ENCODE measurements at places on chromosomes 3 and 15.

GRCh38 chr15:56225520-56225919 is 18.2 kb downstream of the RFX7 start:
- no peak for DNase-seq

GRCh38 chr3:163058031-163058854 is 1561.6 kb downstream of the OTOL1 start:
- DNase-seq, result no peak

- DNase-seq, result no peak
Observed at GRCh38 chr15:82979726-82980125, 6.3 kb upstream of the RAMAC start.

DNA sequence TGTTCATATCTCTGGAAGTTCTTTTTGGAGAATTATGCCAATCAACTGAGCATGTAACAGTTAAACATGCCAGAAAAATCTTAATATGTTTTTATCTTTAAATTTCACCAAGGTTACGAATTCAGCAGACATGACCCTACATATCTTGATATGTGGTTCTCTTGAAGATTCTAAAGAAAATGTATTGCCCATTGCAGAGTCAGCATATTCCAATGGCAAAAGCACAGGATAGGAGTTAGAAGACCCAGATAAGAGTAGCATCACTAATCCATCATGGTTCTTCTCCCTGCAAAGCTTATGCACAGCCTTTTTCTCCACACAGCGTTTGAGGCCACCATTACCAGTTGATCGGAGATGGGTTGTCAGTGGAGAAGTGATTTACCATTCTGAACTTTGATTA is 402.8 kb downstream of the EPHB1 start:
- DNase-seq, result no peak

- DNase-seq, result no peak
Observed at GRCh38 chr3:42680271-42680670, 5.1 kb upstream of the KLHL40 start.
